ENCODE measurements at places on chromosomes 5 and 9. TPM values are rescaled to one million over a fixed set of nuclear protein-coding genes. Genes with fewer than 3 reads are reported as not detected.

DNA sequence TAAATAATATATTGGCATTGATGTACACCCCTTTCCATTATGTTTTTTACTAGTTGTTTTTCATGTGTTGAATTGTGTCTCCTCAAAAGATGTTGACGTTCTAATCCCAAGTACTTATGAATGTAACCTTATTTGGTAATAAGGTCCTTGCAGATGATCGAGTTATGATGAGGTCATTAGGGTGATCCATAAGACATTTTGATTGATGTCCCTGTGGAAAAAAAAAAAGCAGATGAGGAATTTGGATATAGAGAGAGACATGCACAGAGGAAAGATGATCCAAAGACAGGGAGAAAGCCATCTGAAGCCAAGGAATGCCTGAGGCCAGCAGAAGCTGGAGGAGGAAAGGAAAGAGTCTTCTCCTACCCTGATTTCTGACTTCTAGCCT is 632.7 kb downstream of the TLR4 start:
- DNase-seq: no peak

DNA sequence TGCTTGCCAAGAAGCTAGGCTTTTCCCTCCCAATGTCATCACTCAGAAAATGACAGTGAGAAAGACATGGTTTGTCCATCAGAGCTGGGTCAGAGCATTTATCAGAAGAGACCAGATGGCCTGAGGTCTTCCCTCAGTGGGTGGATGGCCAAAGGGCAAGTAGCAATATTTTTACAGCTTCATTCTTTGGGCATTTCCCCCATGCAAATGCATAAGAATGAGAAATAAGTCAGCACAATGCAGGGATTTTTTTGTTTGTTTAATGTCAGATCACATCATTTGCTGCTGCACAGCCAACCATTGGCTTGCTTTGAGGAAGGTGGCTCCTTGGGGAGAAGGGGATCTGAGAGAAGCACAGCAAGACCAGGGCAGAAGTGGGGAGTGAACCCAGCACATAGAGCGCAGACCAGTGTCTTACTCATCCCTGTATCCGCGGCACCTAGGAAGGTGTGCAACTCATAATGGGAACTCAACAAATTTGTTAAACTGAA is 209.6 kb downstream of the SEMA6A start:
- no peak for DNase-seq

The TRIM7 gene
- polyA plus RNA-seq: 0.42 TPM

- no peak for DNase-seq
These were observed 1.4 kb upstream of the ANKRD33B start for GRCh38 chr5:10562201-10563109.

The ADGRD2 gene
- 0.17 TPM for polyA plus RNA-seq

- no peak for DNase-seq
These were observed 96.8 kb upstream of the PJA2 start for GRCh38 chr5:109506556-109506955.

GRCh38 chr5:21398511-21398910 is 1410.5 kb upstream of the CDH18 start:
- DNase-seq: no peak

- DNase-seq: no peak
These were observed 113.6 kb downstream of the GNA14 start for GRCh38 chr9:77534376-77535057.

The DDX4 gene
- not detected for polyA plus RNA-seq

The RORB gene
- polyA plus RNA-seq: 0.11 TPM

DNA sequence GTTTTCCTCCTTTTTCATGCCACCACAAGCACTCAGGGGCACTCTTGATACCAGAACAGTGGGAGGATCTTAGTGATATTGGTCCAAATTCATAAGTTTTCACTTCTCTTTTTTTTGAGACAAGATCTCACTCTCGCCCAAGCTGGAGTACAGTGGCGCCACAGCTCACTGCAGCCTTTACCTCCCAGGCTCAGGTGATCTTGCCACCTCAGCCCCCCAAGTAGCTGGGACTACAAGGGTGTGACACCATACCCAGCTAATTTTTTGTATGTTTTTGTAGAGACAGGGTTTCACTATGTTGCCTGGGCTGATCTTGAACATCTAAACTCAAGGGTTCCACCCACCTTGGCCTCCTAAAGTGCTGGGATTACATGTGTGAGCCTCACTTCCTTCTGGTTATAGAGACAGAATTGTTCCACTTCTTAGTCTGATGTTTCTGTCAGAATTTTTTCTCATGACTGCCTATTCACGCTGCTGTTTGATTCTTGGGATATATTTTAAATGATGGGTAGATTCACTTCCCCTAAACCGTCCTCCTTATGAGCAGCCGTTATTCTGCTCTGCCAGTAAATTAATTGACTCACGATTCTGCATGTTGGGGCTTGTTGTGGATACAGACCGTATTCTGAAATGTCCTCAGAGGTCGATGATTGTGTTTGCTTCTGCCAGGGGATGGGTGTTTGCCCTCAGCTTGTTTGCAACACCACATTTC is 30.8 kb downstream of the MTAP start:
- no peak for DNase-seq

GRCh38 chr5:73987915-73988314 is 361.9 kb downstream of the ARHGEF28 start:
- no peak for DNase-seq

Measured in renal cortex interstitium (tissue), 15 donors.